ENCODE measurements at places on chromosomes 2 and 18.

- DNase-seq, result no peak
These were observed 94.8 kb upstream of the ALKAL2 start for GRCh38 chr2:382728-383022.

GRCh38 chr2:20660506-20661420 lies 6.2 kb upstream of the GDF7 start:
- DNase-seq, result no peak

GRCh38 chr18:64202210-64202836 lies 53.4 kb upstream of the LINC00305 start:
- DNase-seq, result no peak

DNA sequence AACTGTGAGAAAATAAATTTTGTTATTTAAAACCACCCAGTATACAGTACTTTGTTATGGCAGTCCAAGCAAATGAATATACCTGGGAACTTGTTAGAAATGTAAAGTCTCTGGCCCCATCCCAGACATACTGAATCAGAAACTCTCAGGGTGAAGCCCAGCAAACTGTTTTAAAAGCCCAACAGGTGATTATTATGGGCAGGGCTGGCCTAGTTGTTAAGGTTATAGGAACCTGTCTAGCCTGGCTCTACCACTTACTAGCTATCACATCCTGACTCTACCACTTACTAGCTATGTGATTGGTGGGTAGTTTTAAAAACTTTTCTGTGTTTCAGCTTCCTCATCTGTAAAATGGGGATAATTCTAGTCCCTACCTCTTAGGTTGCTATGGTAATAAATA lies 8.0 kb upstream of the DARS1 start:
- DNase-seq, result no peak

- no peak for DNase-seq
These were observed 66.2 kb upstream of the KLF7 start for GRCh38 chr2:207231967-207232366.

DNA sequence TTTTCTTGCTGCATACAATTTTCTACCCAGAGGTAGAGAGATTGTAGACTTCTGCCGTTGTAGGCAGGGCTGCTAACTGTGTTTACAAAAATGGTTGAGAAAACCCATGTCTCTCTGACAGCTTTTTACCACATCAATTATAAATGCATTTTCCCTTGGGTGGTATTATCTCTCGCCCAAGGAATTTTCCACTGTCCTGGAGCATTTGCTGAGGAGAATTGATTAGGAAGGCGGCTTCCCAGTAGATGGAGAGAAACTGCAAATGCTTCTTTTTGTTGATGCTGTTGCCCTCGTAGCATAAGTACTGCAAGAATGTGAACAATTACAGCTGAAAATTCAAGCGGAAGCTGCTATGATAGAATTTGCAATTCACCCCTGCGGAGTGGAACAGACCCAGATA lies 1007.7 kb upstream of the KLHL29 start:
- no peak for DNase-seq

DNA sequence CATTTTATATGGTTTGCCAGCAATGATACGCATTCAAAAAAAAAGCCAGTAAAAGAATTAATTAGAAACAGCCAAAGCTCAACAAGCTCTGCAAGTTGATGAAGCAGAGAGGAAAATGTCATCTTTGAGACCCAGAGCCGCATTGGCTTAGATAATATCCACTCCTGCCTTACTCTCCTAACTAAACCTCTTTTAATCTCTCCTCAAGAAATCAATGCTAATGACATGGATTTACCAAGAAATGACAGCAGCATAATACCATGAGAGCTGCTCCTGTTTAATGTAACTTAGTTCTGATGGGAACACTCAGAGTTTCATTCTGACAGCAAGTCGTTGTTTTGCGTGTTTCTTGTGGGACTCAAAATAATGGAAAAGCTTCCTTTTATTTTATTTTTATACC lies 1099.4 kb upstream of the PIK3C3 start:
- no peak for DNase-seq

DNA sequence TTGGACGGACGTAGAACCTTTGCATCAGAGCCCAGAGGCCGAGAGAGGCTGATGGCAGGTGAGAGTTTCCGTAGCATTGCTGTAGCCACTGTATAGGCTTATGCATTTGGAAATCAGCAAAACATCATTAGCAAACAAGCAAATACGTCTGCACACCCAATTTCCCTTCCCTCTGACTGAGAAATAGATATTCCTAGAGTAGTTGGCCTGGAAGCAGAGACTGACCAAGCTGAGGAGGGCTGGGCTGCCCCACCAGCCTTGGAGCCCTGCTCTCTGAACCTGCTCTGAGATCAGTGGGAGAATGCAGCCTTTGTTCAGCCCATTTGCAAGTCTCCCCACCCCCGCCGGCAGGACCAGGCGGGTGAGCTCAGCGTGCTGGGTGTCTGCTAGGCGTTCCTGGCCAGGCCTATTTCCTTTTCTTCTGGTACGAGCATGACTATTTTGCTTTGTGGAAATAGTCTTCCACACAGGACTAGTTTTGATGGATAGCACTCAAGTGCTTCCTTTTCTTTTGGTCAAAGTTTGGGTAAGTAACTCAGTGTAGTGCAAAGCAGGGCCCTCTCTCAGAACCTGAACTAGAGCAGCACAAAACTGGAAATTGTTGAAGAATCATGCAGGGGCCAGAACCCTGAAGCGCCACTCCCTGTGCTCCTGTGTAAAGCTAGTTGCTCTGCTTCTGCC lies 21.9 kb upstream of the RNF149 start:
- DNase-seq, result no peak

- DNase-seq, result no peak
These were observed 3.0 kb downstream of the COL5A2 start for GRCh38 chr2:189176516-189176915.

GRCh38 chr2:57906152-57906732 lies 140.4 kb upstream of the VRK2 start:
- peak; percentile 46 for DNase-seq

DNA sequence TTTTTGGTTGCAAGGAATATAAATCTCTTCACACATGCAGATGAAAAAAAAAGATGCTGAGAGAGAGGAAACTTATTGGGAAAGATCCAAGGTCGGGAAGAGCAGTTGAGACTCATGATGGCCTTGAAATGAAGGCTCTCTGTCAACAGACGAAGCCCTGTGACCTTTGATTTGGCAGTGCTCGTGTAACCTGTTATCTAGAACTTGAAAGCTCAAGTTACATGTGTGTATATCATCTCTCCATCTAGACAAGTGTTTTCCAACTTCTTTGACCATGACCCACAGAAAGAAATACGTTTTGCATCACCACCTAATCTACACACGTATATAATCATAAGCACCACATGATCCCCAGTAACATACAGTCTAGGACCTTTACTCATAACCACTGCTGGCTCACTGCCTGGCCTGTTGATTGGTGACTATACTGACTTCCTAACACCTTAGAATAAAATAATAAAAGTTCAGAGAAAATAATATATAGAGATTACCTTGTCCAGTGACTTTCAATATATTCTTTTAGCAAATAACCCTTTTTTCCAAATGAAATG lies 319.0 kb upstream of the PKDCC start:
- DNase-seq, result no peak

DNA sequence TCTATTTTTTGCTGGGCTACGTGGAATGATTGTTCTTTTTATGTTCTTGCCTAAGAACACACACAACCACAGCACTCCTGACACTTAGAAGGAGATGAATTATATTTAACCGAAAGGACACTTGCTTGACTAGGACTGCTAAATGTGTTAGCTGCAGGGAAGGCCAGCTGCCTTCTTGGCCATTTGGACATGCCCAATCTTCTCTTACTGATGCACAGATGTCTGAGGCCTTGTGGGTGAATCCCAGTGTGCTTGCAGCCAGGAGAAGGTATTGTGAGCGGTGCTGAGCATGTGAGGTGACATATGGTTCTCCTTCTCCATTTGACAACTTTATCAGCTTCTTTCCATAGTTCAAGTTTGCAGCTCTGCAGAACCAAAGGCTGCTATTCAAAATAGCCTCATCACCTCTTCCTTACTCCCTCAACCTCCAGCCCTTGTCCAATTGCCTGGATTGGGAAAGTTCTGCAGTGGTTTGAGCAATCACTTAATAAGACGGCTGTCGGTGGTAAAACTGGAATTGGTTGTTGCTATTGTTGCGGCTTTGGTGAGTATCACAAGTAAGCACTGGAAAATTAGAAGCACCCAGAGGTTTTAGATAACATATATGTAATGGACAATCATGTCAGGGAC lies 1113.3 kb downstream of the TSN start:
- no peak for DNase-seq

Data from Caki2 (cell line).